ENCODE measurements at places on chromosomes 1 and 21.

DNA sequence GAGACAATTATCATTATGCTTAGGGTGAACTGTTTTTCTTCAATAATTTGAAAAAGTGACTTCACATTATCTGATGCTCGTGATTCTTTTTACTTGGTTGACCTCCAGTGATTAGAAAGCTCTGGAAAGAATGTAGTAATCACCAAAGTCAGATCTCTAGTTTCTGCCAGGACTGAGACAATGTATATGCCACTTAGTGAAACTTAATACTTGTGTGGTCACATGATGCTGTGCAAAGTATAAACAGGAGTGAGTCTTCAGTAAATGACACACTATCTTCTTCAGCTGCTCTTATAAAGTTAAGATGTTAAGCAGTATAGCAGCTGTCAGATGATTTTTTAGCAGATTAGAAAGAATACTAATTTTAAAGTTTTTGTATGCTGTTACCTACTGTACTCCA, 17.2 kb downstream of the VCAM1 start:
- peak; percentile 37 for DNase-seq

- no peak for DNase-seq
Measured at GRCh38 chr1:200099040-200099439, 71.5 kb downstream of the NR5A2 start.

DNA sequence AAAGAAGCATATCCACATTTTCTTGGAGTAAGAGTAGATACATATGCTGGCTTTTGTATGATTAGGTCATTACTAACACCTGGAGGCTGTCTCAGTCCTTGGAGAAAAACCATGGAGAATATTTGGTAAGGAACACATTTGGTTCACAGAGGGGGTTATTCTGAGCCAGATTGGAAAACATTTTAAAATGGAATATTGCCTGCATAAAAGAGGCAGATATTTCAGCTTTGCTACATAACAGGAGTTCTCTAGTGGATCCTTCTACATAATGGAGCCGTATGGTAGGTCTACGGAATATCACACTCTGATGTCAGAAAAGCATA, 415.1 kb downstream of the ADGRL2 start:
- no peak for DNase-seq

DNA sequence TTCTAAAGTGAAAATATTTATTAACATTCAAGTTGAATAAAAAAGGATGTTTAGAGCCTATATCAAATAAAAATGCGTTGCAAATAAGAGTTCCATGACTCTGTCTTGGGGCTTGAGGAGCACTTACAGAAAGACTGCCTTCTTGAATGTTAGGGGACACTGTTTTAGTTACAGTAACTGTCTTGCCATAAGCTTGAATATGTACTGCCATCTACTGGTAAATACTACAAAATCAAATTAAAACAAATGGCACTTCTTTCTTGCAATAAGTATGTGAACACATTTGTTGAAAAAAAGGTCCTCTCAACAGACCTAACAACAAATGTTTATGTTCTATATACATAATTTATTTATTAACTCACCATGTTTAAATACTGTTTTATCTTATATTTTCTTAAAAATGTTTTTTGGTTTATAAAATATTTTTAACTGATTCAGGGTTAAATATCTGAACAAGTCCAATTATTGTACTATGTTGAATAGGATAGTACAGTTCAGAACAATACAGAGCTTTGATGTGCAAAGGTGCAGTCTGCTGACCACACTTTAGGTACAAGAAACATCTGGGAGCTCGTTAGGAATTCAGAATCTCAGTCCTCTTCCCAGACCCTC, 199.5 kb downstream of the LRRIQ3 start:
- DNase-seq, result peak; percentile 18

GRCh38 chr1:193463326-193463932, 277.0 kb upstream of the B3GALT2 start:
- DNase-seq, result no peak

DNA sequence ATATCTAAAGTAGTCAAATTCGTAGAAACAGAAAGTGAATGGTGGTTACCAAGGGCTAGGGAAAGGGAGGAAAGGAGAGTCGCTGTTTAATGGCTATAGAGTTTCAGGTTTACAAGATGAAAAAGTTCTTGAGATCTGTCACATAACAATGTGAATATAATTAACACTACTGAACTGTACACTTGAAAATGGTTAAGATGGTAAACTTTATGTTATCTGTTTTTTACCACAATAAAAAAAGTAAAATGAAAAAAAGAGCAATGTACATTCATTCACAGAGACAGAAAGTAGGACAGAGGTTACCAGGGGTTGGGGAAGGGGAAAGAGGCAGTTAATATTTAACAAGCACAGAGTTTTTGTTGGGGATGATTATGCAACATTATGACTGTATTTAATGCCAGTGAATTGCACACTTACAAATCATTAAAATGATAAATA, 53.3 kb upstream of the SEC16B start:
- no peak for DNase-seq
